CD4-positive, alpha-beta T cell treated with Interleukin-2 at 100 ng/mL for 4 hours (primary cell): ENCODE measurements at places on chromosomes 2 and 18.

DNA sequence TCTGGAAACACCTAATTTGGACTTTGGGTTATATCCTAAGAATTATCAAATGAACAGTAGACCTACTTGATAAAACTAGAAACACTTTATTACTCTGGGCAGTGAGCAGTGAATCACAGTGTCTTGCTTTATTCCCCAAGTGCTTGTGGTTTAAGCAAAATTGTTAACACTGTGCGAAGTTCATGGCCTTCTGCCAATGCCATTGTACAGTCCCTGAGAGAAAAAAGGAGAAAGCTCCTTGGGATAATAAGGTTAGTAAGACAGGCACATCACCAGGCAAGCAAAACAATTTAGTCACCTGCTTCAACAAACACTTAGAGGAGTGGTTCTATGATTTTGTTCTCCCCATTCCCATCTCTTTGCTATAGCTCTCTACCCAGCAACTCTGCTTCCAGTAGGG is 39.8 kb downstream of the ADCYAP1 start:
- DNase-seq: no peak

DNA sequence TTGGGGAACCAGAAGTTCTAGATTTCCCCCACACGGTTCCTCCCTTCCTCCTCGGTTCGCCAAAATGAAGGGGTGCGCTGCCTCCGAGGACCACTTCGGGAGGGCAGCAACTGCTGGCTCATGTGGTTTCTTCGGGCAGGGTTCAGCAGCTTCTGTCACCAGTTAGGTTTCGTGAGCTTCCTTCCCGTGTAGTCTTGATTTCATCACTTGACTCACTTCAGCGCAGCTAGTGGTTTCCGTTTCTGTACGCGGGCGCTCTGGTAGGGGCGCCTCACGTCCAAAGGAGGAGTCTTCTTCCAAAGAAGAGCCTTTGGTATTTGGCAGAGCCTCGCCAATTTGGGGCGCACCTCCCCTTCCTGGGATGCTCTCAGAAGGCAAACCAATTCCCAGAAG is 485 bp upstream of the GALNT3 start:
- DNase-seq: peak; percentile 71

DNA sequence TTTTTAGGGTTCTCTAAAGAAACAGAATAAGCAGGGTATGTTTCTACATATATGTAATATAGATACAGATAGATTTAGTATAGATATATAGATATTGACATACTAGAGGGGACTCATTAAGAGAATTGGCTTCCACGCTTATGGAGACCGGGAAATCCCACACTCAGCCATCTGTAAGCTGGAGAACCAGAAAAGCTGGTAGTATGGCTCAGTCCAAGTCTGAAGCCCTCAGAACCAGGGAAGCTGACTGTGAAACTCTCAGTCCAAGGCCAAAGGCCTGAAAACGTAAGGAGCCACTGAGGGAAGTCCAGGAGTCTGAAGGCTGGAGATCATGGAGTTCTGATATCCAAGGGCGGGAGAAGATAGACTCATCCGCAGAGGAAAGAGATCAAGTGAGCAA is 441.3 kb upstream of the CDH20 start:
- DNase-seq: no peak

DNA sequence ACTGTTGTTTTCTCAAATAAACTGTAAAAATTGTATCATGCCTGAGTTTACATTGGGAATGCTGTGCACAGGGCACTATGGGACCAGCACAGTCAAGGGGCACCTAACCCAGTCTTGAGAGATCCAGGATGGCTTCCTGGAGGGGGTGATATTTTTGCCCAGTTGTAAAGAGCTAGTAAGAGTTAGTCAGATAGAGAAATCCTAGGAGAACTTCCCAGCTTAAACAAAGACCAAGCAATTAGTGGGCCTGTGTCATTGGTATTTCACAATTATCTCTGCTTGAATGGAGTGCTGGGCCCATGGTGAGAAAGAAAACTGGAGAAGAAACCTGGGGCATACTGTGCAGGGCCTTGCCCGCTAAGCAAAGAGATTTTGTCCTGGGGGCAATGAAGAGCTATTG is 12.2 kb downstream of the XDH start:
- DNase-seq: no peak

DNA sequence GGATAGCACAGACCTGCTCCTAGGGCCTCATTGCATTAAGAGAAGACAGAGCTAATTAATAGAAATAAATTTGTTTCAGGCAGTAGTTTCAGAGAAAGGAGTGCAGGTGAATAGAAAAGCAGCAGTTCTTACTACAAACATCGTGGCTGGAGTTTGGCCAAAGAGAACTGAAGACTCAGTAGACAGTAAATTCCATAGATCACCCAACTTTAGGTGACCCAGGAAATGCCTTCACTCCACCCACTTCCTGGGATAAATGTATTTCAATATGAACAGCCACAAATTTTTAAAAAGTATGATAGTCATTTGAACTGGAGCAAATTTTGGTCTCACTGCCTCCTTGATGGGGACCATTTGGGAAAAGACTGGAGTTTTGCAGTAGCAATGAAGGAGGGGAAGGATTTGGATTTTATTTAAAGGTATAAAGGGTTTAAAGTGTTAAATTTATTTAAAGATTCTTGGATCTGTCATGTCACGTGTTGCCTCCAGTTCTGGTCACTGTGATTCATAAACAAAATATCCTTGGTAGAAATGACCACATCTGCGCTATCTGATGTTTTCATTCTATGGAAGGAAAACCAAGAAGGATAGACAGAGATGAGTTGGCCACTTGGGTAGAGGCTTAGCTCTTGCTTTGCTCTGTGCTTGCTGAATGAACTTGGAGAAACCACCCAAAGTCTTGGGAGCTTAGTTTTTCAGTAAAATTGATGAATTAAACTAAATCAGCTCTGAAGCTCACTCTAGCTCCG is 390.2 kb downstream of the THSD7B start:
- no peak for DNase-seq

DNA sequence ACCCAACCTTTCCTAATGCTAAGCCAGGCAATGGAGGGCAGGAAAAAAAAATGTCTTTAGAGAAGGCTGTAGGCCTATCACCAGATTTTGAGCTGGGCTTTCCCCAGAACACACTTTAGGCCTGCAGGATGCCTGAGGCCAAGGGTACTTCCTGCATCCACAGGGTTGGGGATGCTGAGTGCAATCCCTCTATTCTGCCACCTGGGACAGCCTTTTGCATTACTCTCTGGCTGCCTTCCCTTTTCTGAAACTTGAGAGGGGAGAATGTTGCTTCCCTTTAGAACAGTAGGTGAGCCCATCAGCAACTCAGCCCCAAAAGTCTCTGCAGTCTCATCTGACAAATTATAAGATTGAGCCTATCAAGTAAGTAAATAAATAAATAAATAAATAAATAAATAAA is 195.2 kb downstream of the SLC8A1 start:
- DNase-seq: no peak

- no peak for DNase-seq
These were observed 518.9 kb upstream of the RAB6C start for GRCh38 chr2:129460299-129461198.
